ENCODE measurements at places on chromosomes 6 and 20.

GRCh38 chr6:85923013-85923430, 280.3 kb upstream of the SYNCRIP start:
- peak; percentile 13 for DNase-seq

- DNase-seq = no peak
These were observed 29.7 kb downstream of the FYN start for GRCh38 chr6:111843347-111844147.

DNA sequence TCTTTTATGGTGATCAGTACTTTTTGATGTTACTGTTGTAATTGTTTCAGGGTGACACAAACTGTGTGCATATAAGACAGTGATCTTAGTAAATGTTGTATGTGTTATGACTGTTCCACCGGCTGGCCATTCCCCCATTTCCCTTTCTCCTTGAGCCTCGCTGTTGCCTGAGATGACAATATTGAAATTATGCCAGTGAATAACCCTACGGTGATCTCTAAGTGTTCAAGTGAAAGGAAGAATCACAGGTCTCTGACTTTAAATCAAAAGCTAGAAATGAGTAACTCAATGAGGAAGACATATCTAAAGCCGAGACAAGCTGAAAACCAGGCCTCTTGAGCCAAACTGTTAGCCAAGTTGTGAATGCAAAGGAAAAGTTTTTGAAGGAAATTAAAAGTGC, 32.3 kb downstream of the TULP4 start:
- no peak for DNase-seq

DNA sequence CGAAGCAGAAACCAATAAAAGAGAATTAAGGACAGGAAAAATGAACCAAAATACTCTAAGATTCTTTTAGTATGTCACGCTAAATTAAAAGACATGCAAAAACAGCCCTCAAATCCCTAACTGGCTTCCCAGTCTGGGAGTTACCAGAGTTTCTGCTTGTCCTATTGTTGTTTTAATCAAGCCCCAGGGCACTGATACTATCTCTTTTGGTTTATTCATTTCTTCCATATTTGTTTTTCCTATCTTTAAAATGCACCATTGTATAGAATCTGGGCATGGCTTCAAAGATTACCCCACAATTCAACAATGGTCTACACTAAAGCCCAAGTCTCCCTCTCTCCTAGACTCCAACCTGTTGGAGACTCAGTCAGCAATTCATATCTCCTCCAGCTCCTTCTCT, 169.1 kb downstream of the MYLK4 start:
- DNase-seq = no peak

- no peak for DNase-seq
These were observed 88.2 kb upstream of the BHLHE23 start for GRCh38 chr20:63094767-63095499.

- no peak for DNase-seq
These were observed 23.3 kb downstream of the NRSN1 start for GRCh38 chr6:24149296-24149695.

DNA sequence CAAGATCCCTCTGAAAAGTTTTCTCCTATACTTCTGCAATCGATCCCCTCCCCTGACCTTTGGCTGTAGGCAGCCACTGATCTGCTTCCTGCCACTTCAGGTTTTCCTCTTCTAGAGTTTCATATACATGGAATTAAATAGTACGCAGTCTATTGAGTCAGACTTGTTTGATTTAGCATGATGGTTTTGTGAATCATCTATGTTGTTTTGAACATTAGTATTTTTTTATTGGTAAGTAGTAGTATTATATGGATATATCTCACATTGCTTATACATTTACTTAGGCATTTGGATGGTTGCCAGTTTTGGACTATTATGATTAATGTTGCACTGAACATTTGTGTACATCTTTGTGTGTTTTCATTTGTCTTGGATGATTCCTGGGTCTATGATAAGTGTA, 518.0 kb downstream of the CD109 start:
- DNase-seq = no peak

DNA sequence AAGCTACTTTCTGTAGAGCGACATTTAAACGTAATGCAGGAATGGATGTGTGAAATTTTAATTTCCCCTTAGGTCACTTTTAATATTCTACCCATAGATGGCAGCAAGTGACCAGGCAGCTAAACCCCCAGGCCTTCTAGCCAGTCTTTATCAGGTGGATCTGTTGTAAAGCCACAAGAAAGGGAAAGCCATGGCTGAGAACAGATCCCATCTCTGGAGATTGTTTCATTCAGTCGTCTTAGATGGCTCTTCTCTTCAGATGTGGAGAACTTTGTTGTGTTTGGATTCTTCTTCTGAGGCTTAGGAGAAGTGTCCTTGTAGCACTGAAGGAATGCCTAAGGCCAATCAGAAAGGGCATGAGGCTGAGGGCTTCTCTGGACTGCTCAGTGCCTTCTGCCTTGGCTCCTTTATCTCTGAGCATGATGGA, 15.8 kb upstream of the RNF182 start:
- peak; percentile 82 for DNase-seq

DNA sequence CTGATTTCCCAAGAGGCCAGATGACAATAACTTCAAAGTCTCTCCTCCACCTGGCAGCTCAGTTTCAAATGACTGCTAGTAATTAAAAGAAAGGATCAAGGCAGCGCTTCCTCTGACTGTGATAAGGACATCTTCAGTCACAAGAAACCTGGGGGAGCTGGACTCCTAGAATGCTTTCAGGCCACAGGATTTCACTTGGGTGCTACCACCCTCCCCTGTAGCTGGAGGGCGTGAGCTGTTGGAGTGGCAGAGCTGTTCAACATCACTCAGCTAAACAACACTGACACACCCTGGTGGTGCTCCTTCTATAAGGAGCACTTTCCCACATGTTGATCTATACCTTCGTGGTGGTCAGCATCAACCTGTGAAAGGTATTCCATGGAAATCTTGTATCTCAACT, 2.2 kb upstream of the CNR1 start:
- DNase-seq = no peak

DNA sequence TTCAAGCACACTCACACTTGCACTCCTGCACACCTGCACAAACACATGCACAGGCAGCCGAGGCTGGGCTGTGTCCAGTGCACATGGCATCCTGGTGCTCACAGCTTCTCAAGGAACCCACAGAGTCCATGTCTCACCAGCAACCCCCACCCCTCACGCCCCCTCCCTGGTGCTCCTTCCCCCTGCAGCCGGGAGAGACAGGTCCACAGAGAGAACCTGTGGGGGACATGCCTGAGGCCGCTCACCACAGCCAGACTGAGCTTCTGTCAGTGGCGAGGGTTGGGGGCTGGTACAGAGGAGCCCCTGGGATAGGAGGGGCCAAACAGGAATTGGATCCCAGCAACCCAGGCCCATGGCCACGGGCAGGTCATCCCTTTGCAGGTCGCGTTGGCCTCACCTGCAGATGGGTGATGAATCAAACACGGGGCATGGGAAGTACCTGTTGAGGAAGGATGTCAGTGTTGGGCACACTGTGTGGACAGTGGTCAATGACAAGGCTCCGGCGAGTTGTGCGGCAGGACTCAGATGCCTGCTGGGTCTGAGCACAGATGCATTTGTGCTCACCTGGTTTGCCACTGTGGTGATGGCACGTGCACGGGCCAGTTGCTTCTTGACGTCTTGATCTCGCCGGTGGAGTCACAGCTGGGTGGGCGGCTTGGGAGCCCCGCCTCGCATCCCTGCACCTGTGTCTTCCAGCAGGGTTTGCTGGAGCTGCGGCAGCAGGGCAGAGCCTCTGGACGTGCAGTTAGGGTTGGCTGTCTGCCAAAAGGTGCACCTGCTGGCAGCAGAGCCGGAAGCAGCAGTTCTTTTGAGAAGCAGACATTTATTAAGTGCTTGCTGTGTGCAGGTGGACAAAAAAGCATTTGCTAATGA, 113.0 kb downstream of the ERMARD start:
- no peak for DNase-seq

DNA sequence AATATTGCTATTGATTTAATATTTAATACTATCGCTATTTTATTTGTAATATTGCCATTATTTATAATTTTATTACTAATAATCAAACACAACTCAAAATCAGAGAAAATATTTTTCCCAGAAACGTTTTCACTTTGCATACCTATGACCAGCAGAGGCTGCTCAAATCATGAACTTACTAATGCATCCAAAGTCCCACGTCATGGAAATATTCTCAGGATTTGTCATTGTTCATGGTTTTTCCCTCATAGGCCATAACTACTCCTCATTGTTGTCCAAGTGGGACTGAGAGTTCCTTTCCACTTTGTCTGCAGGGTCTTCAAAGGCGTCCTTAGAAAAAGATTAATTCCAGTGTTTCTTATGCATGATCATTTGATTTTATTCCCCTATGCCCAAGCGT, 344.8 kb downstream of the THBS2 start:
- DNase-seq = peak; percentile 66

DNA sequence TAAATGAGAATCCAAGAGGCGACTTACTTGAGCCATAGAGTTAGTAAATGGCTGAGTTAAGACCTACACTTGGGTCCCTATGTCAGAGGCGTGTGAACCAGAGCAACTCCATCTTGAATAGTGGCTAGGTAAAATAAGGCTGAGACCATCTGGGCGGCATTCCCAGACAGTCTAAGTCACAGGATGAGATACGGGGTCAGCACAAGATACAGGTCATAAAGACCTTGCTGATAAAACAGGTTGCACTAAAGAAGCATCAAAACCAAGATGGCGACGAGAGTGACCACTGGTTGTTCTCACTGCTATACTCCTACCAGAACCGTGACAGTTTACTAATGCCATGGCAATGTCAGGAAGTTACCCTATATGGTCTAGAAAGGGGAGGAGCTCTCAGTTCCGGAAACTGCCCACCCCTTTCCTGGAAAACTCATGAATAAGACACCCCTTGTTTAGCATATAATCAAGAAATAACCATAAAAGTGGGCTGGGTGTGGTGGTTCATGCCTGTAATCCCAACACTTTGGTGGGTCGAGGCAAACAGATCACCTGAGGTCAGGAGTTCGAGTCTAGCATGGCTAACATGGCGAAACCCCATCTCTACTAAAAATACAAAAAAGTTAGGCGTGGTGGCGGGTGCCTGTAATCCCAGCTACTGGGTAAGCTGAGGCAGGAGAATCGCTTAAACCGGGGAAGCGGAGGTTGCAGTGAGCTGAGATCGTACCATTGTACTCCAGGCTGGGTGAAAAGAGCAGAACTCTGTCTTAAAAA, 43.9 kb upstream of the EEF1A1 start:
- no peak for DNase-seq

DNA sequence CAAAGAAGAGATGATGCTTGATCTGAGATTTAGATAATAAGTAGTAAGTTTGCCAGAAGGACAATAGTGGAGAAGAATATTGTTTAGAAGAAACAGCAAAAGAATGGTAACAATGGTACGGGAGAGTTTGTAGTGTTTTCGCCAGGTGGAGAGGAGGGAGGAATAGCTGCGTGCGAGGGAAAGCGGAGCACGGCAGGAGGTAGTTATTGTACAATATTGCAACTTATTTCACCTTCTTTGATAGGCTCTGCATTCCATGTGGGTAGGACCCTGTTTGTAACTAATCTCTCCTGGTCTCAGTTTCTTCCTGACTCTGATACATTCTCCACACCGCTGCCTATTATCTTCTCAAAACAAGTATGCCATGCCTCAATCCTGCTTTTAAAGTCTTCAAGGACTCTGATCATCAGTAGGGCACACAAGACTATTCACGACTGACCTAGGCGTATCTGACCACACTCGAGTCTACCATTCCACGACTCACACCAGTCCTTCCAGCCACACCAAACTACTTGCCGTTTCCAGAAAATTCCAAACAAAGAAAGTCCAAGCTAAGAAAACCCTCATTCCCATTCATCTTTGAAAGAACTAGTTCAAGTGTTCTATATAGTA, 1.1 kb downstream of the PPIL4 start:
- DNase-seq = no peak
